CD4-positive, alpha-beta T cell treated with Interleukin-15 for 4 hours (primary cell): ENCODE measurements at places on chromosomes 6 and 20.

DNA sequence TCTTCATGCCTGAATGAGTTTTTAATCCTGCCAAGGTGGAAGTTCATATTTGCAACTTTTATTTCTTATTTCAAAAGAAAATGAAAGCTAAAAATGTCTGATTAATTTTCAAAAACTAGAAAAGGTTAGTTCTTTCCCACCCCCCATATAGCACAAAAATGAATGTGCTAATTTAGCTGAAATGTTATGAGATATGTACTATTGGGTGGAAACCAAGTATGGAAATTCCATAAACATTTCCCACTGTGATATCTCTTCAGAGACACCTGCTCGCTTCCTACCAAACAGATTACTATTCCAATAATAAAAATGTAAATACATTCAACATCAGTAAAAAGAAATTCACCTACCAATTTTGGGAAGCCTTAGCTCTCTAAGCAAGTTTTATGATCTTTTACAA, 678.6 kb upstream of the ID4 start:
- no peak for DNase-seq

DNA sequence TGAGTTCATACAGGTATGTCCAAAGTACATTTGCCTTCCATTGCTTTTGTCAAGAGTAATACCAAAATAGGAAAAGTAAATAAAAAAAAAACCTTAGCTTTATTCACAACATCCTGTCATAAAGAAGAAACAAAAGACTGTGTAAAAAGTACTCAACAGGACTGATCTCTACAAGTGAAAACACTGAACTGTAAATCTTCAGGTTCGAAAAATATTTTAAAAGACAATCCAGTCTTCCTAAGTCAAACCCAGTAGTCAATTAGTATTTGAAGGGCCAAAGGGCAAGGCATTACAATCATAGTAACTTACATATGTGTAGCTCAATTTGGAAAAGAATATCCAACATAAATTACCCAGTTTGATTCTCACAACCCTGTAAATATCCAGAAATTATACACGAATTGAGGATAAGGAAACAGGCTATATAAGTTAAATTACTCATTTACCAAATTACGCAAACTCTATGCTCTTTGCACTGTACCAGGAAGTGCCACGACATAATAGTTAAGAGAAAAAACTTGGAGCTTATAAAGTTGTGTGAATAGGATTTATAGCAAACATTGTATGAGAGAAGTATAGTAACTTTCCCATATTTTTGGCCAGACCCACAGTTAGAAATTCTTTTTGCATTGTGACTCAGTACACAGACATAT, 21.2 kb downstream of the PTPRK start:
- DNase-seq = no peak

DNA sequence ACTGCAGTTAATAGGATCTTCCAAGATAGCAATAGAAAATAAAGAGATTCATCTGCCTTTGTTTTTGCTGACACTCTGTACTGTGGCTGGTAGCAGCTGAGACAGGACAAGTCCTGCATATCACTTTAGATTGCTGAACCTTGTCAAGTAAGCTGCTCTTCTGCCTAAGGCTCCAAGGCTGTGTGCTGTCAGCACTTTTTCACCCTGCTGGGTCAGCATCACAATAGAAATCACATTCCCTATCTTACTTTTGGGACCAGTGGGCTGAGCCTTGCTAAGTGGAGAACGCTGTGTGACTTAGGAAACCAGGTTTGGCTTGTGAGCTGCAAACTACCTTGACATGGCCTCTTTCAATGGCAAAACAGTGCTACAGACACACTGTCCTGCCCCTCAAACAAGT, 263.9 kb downstream of the FRK start:
- DNase-seq = no peak

DNA sequence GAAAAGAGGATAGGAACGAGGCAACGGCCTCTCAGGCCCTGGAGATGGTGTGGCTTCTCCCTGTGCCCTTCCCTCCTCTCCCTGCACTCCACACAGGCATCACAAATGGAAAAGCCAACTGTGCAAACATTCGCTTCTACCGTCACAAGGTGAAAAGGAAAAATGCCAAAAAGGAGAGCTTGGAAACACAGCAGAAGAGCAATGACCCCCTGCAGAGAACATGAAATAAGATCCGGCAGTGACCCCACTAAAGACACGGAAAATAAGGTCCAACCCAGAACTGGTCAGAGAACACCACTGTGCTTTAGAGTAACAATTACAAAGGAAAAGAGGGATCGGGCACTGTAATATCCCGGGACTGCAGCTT, 63.0 kb downstream of the SLC22A23 start:
- no peak for DNase-seq

GRCh38 chr6:39075010-39075686, 26.6 kb downstream of the GLP1R start:
- DNase-seq = no peak
